ENCODE measurements at places on chromosomes 2 and 18.

DNA sequence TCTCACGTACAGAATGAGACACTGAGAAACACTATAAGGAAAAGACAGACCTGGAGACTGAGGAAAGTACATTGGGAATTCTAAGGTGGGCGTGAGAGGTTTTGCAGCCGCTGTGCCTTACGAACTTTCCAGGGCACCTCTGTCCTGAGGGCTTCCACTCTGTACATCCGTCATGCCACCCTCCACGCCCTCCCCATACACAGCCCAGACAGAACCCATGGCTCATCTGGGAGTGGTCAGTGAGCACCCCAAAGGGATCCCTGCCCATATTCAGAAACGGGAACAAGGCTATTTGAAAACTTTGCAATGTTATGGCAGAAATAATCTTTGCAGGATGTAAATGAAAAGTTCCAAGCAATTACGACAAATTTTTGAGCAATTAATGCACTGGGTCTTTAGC is 95.4 kb upstream of the ZNF532 start:
- peak; percentile 22 for DNase-seq

DNA sequence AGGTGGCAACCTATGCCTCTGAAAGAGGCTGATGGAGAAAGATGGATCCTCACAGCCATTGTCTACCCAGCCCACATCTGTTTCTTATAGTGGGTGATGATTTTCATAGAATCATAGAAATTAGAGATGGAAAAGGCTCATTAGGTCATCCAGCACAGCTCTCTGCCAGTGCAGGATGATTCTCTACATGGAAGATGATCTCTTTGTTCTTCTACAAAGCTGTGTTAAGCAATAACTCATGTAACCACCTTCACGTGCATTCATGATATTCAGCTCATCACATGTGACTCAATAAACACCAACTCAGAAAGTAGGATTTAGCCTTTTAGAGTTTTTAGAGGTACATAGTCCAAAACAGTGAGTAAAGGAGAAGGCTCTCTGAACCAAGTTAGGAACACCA is 539.4 kb upstream of the ID2 start:
- no peak for DNase-seq

DNA sequence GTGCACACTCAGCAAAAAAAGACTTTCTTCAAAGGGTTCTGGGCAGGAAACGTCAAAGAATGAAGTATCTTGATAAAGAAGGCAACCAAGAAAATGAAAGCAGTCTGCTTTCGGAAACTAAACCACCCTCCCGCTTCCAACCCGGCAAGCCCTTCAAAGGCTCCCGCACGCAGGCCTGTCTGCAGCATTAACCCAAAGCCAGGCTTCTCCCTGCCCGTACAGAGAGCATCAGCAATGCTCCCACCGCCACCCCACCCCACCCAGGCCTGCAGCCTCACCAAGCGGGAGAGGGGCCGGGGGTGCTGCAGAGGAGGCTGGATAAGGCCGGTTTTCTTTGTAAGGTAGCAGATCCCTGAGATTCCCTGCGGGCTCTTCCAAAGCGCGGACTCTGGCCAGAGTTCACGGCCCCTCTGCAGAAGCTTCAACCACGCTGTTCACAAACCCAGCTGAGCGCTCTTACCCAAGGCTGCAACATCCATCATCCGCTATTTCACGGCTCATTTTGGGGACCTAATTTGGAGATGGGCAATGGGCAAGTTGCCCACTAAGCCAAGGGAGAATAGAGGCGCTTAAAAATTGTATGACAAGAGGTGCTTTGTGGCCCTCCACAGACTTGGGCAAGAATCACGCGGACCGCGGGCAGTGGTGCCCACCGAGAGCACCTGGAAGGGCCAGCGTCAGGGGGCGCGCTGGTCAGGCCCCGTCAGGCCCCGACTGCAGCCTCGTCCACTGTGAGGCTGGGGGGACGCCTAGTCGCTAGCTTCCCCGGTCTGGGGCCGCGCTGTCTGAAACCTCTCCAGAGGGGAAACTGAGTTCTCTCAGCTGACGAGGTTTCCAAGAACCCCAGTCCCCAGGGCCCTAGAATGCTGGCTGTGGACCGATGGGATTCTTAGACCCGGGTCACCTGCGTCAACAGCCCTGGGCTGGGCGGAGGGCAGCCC is 225.4 kb upstream of the ID2 start:
- peak; percentile 69 for DNase-seq

DNA sequence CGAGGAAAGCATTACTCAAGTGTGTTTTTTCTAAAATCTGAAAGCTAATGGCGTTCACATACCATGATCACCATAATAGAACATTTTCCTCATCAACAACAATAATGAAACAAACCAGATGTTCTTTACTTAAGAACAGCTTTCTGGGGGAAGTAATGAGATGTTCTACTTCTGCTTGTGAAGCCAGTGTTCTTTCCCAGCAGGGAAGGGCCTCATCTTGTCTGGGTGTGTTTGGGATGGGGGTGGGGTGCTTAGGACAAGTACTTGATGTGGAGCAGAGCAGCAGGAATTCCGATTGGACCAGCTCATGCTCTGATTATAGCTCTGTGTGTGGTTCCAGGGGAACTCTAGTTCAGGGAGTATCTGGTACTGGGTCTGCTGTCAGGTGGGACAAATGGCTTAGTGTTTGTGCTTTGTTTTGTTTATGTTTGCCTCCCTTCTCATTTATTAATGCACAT is 163.0 kb upstream of the NOSTRIN start:
- DNase-seq, result no peak

GRCh38 chr2:111194835-111195621 is 74.3 kb downstream of the BCL2L11 start:
- DNase-seq, result no peak

DNA sequence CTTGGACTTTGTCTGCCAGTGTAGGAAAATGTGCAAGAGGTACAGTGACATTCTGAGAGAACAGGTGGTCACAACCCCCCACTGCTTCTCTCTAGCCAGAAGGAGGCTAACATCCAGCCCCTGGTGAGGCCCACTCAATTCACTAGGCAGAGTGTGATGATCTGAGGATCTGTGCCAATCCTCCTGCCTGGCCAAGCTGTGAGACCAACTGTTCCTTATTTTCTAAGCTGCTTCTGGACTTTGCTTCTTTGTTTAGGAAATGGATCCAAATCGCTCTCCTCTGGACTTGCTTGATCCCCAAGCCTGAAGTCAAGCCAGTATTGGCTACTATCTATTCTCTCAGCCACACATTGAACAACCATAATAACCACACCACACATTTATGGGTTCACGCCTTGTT is 202.8 kb downstream of the PIK3C3 start:
- DNase-seq, result no peak
